ENCODE measurements at places on chromosomes 5 and 9.
A peak's percentile ranks its signal among the peaks of the same experiment; 100 is the strongest.

GRCh38 chr5:74130155-74130897 lies 504.3 kb downstream of the ARHGEF28 start:
- DNase-seq = no peak

GRCh38 chr5:169686137-169686536 lies 49.1 kb downstream of the DOCK2 start:
- DNase-seq = no peak

GRCh38 chr9:23812673-23813072 lies 13.4 kb downstream of the ELAVL2 start:
- DNase-seq = no peak

- DNase-seq = no peak
Measured at GRCh38 chr9:126127591-126127990, 199.0 kb upstream of the MVB12B start.

DNA sequence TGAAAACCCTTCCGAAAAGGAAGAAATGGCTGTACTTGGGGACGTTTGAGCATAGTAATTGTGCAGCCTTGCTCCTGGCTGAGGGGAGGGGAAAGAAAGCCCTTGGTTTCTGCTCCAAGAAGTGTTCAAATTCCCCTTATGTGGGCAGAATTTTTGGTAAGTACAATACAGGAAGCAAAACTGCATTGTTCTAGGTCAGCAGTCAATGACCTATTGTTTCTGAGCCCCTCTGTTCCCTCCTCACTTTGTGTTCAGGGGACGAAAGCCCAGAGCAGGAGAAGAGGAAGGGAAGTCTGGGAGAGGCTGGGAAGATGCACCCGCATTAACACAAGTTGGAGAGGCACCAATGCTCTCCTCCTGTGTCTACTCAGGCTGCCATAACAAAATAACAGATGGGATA lies 11.9 kb downstream of the BASP1 start:
- DNase-seq = no peak

GRCh38 chr9:92188969-92189781 lies 74.0 kb upstream of the SPTLC1 start:
- DNase-seq = no peak

GRCh38 chr5:113172231-113172826 lies 195.7 kb downstream of the DCP2 start:
- DNase-seq = no peak

- DNase-seq = no peak
Measured at GRCh38 chr5:175814691-175815090, 56.7 kb upstream of the CPLX2 start.

- peak; percentile 53 for DNase-seq
Measured at GRCh38 chr5:66553916-66554575, 42.1 kb upstream of the MAST4 start.

GRCh38 chr9:125604196-125604595 lies 102.8 kb downstream of the MAPKAP1 start:
- DNase-seq = no peak

GRCh38 chr9:130286781-130287428 lies 21.3 kb downstream of the HMCN2 start:
- DNase-seq = no peak

GRCh38 chr9:28086881-28087280 lies 513.6 kb upstream of the C9orf72 start:
- no peak for DNase-seq

DNA sequence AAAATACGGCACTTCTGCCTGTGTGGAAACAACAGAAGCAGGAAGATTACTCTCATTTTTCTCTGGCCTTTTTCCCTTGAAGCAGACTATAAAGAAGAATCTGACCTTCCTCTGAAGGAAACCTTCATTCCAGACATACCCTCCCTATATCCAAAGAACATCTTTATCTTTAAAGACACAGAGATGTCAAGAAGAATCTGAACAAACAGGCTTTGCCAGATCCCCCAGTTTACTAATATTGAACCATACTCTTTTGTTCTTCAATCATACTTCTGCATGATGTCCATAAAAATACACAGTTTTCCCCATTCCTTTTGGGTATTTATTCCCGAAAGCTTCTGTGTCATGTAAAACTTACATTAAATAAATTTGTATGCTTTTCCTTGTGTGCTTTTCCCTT lies 225.8 kb downstream of the MAT2B start:
- DNase-seq = no peak

- no peak for DNase-seq
Measured at GRCh38 chr5:177307544-177308363, 3.9 kb downstream of the MXD3 start.

DNA sequence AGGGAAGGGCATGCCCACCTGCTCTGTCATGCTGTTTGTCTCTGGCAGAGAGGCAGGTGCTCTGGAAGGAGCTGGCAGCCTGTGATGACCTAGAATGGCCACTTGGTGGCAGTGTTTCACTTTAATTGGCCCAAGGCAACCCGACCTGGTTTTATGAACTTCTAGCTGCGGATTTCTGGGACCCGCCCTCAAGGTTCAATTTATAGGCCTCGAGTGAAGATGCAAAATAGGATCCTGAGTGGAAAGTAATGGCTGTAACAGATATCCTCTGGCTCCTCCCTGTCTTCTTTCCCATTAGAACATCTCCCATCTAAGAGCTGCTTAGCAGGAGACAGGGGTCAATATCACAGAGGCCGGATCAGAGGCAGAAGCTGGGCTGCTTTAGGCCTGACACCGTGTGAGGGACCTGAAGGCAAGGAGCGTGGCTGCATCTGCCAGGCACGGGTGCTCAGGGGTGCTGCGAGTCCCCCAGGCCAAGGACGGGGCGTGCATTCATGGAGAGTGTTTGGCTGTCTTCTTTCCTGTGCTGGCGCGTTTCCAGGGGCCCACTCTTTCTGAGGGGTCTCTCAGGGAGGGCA lies 56.7 kb upstream of the SLC28A3 start:
- DNase-seq = peak; percentile 70

DNA sequence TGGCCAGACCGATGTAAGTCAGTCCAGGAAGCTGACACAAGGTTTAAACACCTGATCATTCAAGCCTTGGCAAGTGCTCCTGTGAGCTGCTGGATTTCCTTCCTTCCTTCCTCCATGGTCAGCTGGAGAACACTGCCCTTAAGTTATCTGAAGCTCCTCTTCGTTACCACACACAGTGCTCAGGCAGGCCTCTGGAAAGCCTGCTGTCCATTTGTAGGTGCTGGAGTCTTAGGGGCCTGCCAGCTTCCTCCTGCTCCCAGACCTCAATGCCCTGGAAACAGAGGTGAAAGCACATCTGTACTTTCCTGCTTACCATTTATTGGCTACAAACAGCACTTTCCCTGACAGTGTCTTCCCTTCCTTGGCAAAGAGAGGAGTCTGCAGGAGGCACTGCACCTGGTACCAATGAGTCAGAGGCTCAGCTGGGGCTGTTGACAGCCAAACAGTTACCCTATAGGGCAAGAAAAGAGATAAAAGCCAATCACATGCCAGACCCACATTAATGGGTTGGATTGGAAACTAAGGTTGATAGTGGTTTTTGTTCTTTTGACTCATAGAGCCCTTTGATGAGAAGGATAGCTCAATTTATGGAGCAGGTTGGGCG lies 72.6 kb upstream of the PUM3 start:
- DNase-seq = no peak

All from stimulated activated CD4-positive, alpha-beta T cell treated with anti-CD3 and anti-CD28 coated beads, Interleukin-15, amount 100 ng/mL, for 24 hours (primary cell).